DMS79 treated with DMSO at 0.1 percent for 48 hours (cell line): ENCODE measurements at places on chromosomes 3 and 15.

- DNase-seq = no peak
Measured at GRCh38 chr3:173770011-173770410, 372.5 kb downstream of the NLGN1 start.

DNA sequence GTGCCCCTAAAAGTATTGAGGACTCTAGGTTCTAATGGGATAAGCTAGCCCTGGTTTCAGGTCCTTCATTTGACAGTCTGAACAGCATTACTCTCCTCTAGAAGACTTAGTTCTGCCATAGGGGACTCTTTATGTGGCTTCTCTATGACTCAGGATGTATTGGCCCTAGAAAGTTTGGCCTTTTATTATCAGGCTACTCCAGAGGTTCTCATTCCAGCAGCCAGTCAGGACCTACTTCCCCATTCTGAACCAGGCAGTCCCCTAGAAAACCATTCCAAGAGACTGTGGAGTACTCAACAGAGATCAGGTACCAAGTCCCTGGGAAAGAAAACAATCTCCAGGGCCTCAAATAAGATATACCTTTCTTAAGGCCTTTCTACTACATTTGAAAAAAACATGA is 157.9 kb upstream of the TSPAN3 start:
- DNase-seq = no peak

DNA sequence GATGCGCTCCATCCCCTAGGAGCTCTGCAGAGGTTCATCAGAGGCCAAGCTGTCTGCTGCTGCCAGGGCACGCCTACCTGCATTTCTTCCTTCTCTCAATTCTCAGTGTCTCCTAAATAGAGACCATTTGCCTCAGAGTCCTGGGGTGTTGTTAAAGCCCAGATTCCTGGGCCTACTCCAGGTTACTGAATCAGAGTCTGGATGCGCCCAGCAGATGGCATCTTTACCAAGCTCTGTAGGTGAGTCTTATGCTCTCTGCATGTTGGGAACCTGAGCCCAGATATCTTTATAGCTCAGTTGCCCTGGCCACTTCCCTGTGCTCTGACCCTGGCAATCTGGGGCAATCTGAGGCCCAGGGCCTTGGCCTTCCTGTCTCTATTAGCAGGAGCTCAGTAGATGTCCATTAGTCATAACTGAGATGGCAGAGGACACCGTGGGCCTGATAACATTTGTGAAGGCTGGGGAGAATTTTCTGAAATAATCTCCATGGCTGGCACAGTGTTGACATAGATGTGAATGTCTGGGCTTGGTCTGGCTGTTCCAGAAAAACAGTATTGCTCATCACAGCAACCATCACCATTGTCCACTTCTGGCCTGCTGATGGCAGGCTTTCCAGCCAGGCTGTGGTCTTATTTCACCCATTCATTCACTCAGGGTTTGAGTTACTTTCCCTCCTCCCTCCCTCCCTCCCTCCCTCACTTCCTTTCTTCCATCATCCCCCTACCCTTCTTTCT is 13.3 kb upstream of the RBP1 start:
- no peak for DNase-seq

- DNase-seq = no peak
Measured at GRCh38 chr15:100809151-100809550, 70.5 kb upstream of the ALDH1A3 start.

- no peak for DNase-seq
Measured at GRCh38 chr3:126129398-126129891, 45.5 kb upstream of the SLC41A3 start.

GRCh38 chr15:101372149-101372577 is 77.1 kb upstream of the SNRPA1 start:
- DNase-seq = no peak

DNA sequence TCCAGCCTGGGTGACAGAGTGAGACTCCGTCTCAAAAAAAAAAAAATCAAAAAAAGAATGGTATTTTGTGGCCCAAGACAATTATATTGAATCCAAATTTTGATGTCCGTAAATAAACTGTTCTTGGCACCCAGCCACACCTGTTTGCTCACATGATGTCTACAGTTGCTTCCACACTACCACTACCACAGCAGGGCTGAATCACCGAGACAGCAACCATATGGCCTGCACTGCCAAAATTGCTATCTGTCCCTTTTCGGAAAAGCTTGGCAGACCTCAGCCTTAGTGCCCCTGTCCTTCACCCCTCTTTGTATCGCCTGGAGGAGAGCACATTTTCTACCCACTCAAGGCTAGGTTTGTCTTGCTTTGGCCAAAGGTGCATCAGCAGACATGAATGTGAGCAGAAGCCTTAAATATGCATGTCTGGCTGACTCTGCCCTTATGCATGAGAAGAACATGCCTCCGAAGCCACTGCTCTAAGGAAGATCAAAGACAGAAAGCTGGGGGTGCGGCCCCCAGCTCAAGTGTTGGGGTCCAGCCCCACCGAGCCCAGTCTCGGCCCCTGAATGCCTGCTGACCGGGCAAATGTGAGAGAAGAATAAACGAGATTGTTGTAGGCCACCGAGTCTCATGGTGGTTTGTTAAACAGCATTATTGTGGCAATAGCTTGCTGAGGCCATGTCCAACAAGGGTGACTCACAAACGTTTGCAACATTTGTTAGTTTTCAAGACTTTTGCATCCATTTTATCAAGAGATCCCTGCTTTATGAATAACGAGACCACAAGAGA is 108.1 kb downstream of the TPRA1 start:
- DNase-seq = no peak

- no peak for DNase-seq
Measured at GRCh38 chr15:89317186-89317720, 17.4 kb downstream of the POLG start.

GRCh38 chr3:101861789-101862415 is 12.6 kb downstream of the NFKBIZ start:
- no peak for DNase-seq

DNA sequence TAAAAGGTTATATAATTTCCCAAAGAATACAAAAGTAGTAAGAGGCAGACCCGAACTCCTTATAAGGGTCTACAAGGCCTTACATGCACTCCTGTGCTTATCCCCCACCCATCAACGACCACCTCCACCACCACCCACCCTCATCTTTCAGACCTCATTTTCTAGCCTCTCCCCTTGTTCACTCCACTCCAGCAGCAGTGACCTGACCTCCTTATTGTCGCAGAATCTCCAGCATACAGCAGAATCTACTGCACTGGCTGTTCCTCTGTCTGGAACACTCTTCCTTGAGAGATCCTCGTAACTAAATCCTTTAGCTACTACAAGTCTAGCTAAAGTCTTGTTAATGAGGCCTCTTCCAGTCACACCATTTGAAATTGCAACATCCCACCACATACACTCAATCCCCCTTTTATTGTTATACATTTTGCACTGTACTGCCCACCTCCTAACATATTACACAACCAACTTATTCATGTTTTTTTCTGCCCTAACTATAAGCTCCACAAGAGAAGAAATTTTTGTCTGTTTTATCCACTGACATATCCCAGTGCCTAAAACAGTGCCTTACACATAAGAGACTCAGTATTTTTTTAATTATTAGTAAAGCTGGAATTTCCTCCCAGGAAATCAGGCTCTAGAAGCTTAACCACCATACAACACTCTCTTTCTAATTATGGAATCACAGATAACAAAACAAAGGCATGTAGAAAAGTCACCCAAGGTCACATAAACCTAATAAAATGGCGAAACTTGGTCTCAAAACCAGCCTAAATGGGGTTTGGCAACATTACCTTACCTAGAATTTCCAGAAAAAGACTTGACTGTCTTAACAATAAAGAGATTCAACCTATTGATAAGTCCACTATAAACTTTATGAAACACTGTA is 40.2 kb downstream of the ZNF148 start:
- DNase-seq = no peak

- peak; percentile 55 for DNase-seq
Measured at GRCh38 chr3:53803816-53804695, 42.2 kb downstream of the CHDH start.

- DNase-seq = no peak
Measured at GRCh38 chr3:94429517-94429916, 366.7 kb downstream of the NSUN3 start.

GRCh38 chr3:165254812-165255211 is 58.6 kb upstream of the SLITRK3 start:
- DNase-seq = no peak

- DNase-seq = no peak
Measured at GRCh38 chr15:49047456-49047855, 1.2 kb upstream of the SECISBP2L start.

GRCh38 chr3:61929617-61930016 is 368.2 kb downstream of the PTPRG start:
- no peak for DNase-seq

- DNase-seq = no peak
Measured at GRCh38 chr3:72372161-72372560, 476.1 kb downstream of the SHQ1 start.

DNA sequence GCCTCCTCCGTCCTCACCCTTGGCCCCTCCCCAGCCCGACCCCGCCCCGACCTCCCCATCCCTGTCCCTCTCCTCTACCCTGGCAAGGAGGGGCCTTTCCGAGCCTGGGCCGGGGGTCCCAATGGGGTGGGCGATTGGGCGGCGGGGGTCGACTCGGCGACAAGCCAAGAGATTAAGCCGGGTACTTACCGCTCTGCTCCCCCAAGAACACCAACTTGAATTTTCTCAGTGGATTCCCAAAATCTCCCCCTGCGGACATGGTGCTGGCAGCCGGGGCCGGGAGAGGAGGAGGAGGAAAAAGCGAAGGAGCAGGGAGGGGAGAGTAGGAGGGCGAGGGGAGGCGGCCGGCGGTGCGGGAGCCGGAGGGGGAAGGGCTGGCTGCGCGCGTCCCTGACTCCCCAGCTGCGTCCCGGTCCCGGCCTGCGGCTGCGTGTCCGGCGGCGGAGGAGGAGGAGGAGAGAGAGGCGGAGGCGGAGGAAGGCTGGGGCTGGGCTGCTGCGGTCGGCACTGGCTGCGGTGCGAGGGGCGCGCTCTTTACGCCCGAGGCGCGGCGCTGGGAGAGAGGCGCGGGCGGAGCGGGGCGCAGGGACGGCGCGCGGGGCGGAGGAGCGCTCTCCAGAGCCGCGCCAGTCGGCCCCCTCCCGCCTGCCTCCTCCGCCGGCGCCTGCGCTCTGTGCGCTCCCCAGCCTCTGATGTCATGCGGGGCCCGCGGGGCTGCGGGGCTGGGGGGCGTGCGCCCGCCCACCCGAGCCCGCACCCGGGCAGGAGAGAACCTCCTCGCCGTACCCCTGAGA is at the start of gene RAB6B:
Gene RAB6B (minus strand): TSS at position 675 of the 794 bp plus-strand sequence. CDS start 416 bp downstream, at position 259.
- DNase-seq = peak; percentile 35

DNA sequence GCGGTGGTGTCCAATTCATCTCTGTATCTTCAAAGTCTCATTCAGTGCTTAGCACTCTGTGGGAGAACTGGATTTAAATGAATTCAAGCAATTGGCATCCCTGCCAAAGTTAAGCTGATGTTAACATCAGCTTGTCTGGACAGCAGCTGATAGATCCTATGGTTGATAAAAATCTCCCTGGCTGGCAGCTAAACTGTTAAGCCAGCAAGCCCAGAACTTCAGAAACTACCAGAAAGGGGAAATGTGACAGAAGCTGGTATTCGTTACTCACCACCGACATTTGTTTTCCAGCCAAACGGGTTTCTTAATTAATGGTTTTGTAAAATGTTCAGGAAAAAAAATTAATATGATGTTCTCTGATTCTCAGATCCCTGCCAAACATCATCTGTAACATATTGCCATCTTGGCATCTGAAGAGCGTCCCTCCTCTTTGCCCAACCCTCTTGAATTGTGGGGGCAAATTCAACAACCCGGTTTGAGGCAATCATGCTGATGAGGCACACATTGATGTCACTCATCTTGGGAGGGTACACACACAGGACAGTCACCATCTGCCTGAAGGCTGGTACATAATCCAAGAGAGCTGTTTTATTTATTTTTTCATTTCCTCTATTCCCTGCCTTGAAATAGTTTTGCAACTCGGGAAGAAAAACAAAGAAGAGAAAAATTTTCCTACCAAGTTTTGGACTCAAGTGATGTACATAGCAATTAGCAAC is 76.3 kb upstream of the ABHD17C start:
- DNase-seq = no peak

- DNase-seq = no peak
Measured at GRCh38 chr3:123229145-123229544, 27.4 kb downstream of the SEC22A start.

DNA sequence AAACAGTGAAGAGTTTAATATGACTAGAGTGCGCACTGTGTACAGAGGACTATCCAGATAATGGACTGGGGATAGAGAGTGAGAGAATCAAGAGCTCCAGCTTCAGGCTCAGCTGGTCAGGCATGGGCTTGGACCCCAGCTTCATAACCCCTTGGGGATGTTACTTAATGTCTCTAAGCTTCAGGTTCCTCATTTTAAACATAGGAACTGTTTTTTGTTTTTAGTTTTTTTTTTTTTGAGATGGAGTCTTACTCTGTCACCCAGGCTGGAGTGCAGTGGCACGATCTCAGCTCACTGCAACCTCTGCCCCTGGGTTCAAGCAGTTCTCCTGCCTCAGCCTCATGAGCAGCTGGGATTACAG is 9.9 kb upstream of the BRPF1 start:
- no peak for DNase-seq

GRCh38 chr3:87958289-87958688 is 100.5 kb downstream of the CGGBP1 start:
- no peak for DNase-seq

DNA sequence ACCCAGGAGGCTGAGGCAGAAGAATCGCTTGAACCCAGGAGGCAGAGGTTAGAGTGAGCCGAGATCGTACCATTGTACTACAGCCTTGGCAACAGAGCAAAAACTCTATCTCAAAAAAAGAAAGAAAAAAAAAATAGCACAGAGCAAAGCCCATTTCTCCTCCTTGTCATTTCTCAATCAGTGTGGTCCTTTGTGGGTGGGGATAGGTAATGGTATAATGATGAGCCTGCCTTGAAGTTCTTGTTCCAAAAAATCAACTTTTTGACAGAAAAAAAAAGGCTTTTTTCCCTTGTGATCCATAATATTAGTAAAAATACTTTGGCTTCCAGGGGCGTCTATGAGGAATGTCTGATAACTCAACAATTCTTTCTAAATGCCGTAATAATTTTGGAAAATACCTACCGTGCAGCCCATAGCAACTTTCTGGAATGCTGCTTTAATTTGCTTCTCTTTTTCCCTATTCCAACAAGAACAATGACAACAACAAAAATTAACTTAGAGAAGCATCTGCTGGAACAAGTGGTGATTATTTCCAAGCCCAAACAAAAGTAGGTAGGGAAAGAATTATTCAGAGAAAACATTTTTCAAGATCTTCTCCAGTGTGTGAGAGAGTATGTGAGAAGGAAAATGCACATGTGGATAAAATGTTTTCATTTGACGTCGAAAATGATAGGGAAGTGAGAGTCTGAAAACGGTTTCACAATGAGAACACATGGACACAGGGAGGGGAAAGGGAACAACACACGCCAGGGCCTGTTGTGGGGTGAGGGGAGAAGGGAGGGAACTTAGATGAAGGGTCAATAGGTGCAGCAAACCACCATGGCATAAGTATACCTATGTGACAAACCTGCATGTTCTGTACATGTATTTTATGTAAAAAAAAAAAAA is 337.8 kb downstream of the RBMS3 start:
- no peak for DNase-seq

GRCh38 chr15:74884428-74885223 is 5.2 kb upstream of the MPI start:
- no peak for DNase-seq

DNA sequence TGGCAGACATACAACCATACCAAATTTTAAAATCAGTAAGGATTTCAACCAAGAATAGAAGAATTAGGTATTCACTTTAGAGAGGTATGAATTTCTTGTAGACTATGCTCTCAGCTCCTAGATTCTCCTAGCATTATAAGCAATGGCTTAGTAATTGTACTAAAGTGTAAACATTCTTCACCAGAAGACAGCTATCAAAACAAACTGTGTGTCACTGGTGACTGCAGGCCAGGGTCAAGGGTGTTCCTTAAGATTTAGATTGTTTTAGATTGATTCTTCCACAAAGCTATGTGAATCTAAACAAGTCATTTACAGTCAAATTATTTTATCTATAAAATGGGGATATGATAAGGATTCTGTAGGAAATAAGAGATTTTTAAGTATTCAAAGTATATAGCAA is 23.1 kb upstream of the GP5 start:
- no peak for DNase-seq
